H9 (cell line): ENCODE measurements at places on chromosomes 3 and 15.

- DNase-seq, result no peak
Measured at GRCh38 chr3:180420016-180420415, 181.9 kb upstream of the TTC14 start.

GRCh38 chr3:176611703-176612102 lies 585.6 kb downstream of the TBL1XR1 start:
- no peak for DNase-seq

- DNase-seq, result no peak
Measured at GRCh38 chr15:75361989-75362641, 6.3 kb downstream of the MAN2C1 start.

- DNase-seq, result peak; percentile 67
Measured at GRCh38 chr3:53744351-53744750, 101.9 kb downstream of the CHDH start.

DNA sequence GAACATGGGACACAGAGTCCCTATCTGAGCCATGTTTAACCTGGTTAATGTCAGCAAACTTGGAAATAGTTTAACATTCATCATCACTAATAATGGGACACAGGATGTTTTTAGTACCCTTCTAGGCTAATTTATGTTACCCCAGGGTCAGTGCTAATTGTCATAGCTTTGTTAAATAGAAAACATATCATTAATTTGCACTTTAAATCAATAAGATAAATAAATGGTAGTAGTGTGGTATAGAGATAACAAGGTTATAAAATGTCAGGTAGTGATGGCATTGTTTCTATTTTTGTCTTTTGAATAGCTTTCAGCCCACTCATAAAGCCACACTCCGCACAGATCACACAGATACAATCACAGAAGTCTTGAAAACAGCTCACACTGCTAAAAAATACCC lies 534.9 kb downstream of the MECOM start:
- no peak for DNase-seq

GRCh38 chr3:174620138-174620537 lies 239.0 kb upstream of the NAALADL2 start:
- DNase-seq, result no peak
